Activated CD4-positive, alpha-beta T cell treated with anti-CD3 and anti-CD28 coated beads, Interleukin-2, amount 50 U/mL, for 4 hours (primary cell): ENCODE measurements at places on chromosomes 7 and 10.

GRCh38 chr7:5689118-5689517 lies 92.3 kb downstream of the RNF216 start:
- peak; percentile 62 for DNase-seq

GRCh38 chr7:94908323-94909178 lies 1.2 kb downstream of the PPP1R9A start:
- no peak for DNase-seq

GRCh38 chr10:33073641-33074415 lies 115.8 kb upstream of the ITGB1 start:
- DNase-seq = no peak

- no peak for DNase-seq
Measured at GRCh38 chr10:111766464-111766863, 417.1 kb downstream of the GPAM start.

GRCh38 chr7:117021986-117022385 lies 68.7 kb downstream of the ST7 start:
- no peak for DNase-seq

GRCh38 chr10:116084161-116084560 lies 188.8 kb downstream of the GFRA1 start:
- no peak for DNase-seq

DNA sequence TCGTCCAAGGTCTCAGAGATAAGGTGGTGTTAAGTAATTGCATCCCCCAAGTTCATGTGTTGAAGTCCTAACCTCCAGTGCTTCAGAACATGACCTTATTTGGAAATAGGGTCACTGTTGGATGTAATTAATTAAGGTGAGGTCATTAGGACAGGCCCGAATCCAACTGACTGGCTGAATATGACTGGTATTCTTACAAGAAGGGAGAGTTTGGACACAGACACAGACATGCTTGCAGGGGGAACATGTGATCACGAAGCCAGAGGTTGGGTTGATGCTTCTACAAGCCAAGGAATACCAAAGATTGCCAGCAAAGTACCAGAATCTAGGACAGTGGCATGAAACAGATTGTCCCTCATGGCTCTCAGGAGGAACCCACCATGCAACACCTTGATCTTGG lies 173.5 kb upstream of the LYZL2 start:
- no peak for DNase-seq

DNA sequence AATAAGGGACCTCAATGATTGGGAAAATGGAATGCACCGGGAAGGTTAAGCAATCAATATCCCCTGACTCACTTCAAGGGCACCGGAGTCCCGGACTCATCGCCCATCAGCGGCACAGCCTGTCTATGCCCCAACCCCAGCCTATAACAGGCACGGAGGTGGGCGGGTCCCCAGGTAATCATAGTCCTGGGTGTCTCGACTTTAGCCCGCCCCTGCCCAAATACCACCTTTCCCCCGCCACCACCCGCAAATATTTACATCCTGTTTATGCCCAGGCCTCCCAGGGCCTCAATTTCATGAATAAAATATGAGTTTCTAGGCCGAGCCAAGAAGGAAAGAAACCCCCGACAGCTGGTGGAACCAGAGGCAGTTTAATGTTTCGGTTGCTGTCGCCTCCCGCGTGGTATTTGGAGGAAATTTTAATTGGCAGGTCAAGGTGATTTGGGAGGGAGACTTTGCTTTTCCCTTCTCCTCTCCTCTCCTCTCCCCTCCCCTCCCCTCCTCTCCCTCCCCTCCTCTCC lies 15.6 kb upstream of the RFC2 start:
- DNase-seq = peak; percentile 47

DNA sequence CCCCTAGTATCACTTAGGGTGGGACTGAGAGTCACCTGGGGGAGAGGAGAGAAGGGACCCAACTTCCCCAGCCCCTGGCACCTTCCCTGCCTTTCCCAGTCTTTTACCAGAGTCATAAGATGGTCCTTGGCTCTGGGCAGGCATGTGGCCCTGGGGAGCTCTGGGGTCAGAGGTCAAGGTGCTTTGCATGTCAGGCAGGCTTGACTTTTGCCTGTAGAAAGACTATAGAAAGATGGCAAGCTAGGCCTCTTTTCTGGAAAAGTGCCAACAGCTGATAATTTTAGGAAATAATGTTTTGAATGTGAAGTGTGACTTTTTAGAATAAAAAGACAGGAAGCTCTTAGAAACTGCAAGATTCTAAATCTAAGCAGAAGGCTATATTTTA lies 67.5 kb downstream of the MKI67 start:
- DNase-seq = no peak

DNA sequence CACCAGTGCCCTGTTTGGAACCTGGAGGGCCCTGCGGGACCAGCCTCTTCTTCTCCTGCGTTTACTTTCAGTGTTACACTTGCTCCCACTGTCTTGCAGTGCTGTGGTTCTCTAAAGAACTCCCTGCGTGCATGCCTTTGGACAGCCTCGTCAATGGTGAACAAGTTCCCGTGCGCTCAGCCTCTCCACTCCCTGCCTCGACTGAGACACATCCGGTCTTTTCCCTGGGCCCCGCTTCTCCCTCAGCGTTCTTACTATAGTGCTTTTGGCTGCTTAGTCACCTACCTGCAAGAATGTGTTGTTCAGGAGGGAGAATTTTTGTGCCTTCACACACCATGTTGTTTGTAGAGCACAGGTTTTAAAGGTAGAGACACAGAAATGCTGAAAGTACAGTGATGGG lies 520.7 kb upstream of the MKI67 start:
- DNase-seq = no peak

DNA sequence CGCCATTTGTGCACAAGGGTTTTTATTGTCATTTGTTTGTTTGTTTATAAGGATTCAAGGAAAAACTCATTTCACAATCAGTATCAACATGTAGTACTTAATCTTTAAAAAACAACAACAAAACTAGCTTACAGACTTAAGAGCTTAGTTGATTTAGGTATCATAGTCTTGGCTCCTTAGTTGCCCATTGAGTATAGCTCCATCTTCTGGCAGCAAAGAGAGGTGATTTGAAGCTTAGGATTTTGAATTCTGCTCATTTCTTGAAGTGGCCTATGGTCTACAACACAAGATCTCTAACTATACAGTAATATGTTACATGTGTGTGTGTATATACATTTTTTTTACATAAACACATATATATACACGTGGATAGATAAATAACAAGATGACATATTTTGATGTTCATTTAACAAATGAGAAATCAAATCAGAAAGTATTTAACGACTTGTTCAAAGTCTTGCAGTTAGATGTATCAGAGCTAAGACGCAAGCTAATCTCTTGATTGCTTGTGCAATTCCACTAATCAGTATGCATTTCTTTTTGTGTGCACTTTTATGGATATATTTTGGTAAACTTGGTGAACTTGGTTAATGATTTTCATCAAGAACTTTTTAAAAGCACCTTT lies 307.3 kb downstream of the CAMK1D start:
- no peak for DNase-seq

GRCh38 chr10:3139216-3139910 lies 33.2 kb downstream of the PITRM1 start:
- DNase-seq = no peak

DNA sequence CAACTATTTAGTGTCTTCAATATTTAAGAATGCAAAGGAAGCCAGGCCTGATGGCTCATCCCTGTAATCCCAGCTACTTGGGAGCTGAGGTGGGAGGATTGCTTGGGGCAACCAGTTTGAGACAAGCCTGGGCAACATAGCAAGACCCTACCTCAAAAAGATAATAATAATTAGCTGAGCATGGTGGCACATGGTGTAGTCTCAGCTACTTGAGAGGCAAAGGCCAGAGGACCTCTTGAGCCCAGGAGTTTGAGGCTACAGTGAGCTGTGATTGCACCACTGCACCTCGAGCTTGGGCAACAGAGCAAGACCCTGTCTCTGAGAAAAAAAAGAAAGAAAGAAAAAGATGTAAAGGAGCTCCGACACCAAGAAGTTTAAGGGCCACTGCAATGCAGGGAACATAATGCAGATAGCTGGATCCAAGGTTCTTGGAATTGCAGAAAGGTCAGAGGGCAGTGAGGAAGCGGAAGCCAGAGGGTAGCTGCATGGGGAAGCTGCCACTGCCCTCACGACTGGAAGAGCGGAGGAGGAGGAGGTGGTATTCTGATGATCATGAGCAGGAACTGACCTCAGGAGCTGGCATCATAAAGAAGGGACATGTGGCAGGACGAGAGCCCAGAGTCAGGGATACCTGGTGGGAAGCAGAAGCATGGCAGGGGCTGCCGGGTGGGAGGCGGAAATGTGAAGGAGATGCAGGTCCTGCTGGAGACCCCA lies 60.2 kb upstream of the PODXL start:
- no peak for DNase-seq

DNA sequence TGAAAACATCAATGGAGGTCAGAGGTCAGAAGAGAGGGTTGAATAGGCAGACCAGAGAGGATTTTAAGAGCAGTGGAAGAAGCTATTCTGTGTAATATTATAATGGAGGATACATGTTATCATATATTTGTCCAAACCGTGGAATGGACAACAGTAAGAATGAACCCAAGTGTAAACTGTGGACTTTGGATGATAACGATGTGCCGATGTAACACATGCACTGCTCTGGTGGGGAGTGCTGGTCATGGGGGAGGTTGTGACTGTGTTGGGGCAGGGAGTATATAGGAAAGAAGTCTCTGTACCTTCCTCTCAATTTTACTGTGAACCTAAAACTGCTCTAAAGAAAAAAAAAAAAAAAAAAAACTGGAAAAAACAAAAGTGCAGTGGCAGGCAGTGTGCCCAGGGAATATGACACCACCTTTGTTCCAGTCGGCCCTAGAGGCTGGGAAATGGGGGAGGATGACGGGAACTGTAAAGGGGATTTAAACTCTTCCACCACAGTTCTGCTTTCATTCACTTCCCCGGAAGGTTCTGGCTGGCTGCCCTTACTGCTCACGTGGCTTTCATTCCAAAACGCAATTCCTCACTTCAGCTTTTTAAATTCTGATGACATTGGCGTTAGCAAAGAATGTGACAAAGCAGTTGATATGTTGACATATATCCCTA lies 113.7 kb upstream of the ANKRD1 start:
- no peak for DNase-seq

DNA sequence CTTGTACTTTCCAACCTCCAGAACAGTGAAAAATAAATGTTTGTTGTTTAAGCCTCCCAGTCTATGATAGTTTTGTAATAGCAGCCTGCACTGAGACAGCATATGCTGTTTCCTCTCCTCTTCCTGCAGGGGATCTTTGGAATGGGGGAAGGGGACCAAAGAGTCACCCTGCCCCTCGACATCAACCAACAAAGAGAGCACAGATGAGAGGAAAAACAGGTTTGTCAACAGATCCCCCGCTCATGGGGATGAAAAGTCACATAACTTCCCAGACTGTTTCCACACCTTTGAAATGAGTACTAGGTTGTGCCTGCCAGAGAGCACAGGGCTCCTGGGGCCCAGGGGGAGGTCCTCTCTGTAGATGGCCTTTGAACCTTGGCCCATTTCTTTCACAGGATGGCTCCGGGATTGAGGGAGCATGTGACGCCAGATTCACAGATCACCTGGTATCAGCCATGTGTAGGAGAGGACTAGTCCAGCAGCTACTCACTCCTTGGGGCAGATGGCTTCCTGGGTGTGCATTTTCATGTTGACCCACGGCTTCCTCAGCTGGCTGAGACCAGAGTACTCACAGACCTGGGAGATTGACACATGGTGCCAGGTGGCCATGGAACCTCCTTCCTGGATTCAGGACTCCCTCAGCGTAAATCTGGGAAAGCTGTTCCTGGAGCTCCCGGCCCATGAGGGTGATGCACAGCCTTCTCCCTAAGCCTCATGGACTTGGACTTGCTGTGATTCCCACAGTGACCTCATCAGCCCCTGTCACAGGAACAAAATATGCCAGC lies 125.6 kb downstream of the CXCL12 start:
- no peak for DNase-seq

DNA sequence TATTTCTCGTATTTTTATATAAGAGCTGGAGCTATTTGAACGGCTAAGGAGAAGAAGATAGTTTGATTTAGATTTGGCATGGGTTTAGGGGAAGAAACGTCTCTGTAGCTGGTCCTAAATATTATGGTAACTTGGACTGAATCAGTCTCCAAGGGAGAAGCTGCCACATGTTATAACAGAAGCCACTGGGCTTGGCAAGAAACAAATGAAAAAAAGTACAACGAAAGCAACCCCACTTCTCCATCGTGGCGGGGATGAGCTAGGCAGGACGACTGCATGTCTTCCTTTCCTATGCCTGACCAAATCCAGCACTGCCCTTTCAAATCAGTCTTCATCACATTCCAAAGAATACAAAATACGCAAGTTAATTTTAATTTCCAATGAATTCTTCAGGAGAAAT lies 196.7 kb upstream of the KLF14 start:
- DNase-seq = no peak

DNA sequence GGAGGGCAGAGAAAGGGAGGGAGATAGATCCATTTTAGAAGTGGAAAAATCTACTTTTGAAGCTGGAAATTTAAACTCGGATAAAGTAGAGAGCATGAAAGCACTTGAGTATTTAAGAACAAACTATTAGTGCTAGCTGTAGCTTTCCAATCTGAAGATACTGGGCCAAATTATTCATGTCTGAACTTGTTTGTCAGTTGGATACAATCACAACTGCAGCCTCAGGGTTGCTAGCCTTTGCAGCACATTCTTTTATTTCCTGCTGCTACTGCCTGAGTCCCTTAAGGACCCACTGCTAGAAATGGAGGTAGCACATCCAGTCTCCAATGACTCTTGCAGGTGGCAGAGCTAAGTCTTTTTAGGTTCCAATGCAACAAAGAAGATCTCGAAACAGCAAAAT lies 8.3 kb upstream of the SLC25A13 start:
- DNase-seq = no peak

DNA sequence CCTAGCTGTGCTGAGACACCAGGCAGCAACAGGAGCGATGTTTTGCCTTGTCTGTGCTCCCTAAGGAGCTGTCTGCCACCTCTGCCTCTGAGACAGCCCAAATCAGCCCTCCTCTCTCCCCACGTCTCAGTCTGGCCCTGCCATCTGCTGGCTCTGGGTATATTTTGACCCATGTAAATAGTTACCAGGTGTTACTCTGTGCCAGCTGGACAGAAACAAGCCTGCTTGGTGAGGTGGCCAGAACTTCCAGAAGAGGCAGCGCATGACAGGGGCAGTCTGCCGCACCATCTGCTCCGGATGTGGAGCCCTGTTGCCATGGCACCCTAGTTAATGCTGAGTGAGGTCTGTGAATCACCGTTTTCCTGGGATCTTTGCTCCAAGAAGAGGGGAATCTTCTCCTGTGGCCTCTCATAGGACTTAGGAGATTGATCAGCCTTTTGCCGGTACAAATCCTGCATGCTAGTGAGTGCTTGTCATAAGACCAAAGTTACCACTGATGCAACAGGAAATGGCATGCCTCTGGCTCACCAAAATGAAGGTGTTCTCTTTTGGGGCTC lies 31.8 kb downstream of the GSTO2 start:
- DNase-seq = no peak
